ENCODE measurements at places on chromosomes 7 and 10.

GRCh38 chr7:81605493-81605892, 164.4 kb downstream of the HGF start:
- DNase-seq, result no peak

- no peak for DNase-seq
Observed at GRCh38 chr10:79430325-79430905, 15.0 kb downstream of the ZCCHC24 start.

- DNase-seq, result no peak
Observed at GRCh38 chr7:76400248-76400647, 9.2 kb downstream of the SSC4D start.

GRCh38 chr7:12712236-12712635, 24.8 kb downstream of the ARL4A start:
- DNase-seq, result no peak

GRCh38 chr7:66099551-66100407, 14.9 kb upstream of the CRCP start:
- no peak for DNase-seq

- DNase-seq, result no peak
Observed at GRCh38 chr7:117830422-117830954, 42.8 kb downstream of the CTTNBP2 start.

- DNase-seq, result no peak
Observed at GRCh38 chr7:96669812-96670211, 39.8 kb downstream of the SEM1 start.

DNA sequence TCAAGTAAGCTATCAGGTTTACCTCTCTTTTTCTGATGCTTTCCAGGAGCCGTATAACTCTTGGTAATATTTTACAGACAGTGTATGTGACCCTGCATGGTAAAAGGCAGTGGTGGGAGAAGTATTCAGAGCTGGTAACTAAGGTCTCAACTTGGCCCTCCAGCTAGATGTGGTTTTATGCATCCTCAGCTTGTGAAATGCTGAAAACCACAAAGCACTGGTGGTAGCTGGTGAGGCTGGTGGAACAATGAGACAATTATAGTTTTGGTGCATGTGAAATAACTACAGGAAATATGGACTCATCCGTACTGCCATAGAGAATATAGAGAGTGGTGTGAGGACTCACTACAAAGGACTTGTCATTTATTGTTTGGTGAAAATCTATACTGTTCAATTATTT, 383.0 kb upstream of the PCDH15 start:
- no peak for DNase-seq

DNA sequence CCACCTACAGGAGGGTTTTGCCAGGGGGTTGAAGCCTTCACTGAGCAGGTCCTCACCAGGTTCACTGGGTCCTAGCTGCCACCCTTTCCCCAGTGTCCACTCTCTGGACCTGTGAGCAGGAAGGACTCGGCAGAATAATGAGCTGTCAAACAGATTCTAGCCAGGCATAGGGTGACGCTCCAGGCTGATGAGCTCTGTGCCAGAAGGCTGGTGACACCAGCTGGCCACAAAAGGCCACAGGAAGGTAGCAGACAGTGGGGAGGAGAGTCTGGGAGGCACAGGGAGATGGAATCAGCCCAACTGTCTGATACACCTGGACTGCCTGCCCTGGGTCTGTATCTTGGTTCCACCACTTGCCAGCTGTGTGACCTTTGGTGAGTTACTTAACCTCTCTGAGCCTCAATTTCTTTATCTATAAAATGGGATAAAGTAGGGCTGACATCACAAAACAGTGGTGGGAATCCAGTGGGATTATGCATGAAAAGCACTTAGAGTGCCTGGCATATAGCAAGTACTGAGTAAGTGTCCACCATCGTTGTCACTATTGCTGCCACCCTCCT, 26.7 kb upstream of the NDST2 start:
- DNase-seq, result no peak

- no peak for DNase-seq
Observed at GRCh38 chr7:120014925-120015465, 258.0 kb upstream of the KCND2 start.

DNA sequence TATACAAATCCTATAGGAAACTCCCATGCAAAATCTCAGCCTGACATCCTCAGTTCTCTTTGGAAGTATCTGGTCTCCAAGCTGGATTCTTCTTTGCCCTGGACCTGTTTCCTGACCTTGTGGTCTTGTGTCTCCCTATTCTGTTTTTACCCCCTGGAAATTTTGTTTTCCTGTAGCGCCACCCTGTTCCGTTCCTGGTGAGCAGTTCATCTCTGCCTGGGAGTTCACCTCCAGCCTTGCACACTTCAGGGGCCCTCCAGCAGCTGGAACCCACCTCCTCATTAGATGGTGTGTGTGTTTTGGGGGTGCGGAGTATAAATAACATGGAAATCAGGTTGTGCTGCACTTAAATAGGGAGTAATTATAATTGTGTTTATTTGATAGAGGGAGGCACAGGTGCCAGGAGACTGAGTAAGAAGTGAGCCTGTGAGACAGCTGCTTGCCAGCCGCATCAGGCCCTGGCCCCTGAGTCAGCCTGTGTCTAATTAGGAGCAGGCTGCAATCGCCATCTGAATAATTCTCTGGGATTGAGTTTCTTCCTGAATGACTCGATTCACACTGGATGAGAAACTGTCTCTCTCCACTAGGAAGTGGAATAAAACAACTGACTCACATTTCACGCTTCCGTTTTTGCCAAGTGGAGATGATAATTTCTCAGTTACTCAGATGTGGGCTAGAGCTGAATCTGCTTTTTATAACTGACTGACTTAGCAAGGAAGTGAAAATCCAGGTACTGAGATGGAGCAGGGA, 69.4 kb upstream of the HECTD2 start:
- no peak for DNase-seq

DNA sequence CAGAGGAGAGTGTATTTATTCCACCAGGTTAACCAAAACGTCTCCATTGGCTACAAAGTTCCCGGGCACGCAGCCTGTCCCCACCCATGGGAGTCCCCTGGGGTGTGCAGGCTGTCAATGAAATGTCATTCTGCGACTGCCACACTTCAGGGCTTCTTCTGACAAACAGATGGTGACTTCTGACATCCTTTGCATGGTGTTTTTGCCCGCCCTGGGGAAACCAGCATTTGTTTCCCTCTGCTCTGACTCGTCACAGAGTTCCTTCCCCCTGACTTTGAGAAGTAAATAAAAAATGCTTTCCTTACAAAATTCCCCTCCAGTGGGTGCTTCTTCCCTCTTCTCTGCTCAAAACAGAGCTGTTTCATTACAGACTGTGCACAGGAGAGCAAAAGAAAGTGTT, 38.2 kb downstream of the TNS3 start:
- DNase-seq, result no peak

DNA sequence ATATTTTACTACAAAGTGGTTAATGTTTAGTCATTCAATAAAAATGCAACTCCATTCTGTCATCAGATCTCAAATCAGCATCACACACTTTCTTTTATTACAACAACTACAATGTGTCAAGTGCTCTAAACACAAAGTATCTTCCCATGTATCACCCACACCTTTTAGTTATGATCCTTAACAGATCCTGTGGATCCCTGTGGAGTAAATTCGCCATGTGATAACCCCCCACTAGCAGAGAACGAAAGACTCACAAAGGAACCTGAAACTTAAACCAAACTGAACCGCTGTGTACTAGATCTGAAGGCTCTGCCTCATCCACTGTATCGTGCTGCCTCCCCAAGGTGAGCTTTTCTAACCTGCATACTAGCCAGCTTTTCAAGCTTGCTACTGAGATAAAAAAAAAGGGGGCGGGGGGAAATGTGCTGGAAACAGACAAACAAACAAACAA, 1.7 kb downstream of the DPY19L1 start:
- DNase-seq, result peak; percentile 3

- DNase-seq, result no peak
Observed at GRCh38 chr7:143510854-143511592, 33.4 kb downstream of the TAS2R41 start.

DNA sequence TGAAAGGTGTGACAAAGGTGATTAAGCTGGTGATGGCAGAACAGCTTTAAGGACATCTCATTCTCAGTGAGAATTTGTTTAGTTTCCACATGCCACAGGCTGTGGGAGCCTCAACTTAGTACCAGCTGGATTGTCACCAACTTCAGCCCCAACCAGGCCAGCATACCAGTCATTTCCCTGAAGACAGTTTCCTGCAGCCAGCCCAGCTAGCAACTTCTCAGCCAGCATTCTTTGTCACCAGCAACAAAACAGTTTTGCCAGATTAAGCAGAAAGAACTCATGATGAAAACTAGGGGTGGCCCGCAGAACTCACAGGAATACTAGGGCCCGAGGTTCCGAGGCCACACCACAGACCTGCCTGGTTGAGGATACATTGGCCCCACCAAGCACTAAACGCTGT, 68.8 kb upstream of the UNC5B start:
- DNase-seq, result no peak

DNA sequence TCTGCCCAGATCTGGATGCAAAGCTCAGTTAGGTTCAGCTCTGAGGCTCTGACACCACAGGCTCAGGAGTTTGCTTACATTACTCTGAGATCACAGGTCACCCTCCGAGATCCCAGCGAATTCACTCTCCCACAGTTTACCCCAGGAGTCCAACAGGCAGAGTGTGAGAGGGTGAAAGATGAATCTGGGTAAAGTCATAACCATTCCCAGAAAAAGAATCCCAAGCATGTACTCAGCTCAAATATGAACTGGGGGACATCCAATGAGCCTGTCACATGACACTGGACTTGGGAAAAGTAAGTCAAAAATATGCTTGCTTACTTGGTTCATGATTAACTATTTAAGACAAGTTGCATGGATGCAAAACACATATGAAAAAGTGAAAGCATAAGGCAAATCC, 110.3 kb upstream of the ARID5B start:
- no peak for DNase-seq

DNA sequence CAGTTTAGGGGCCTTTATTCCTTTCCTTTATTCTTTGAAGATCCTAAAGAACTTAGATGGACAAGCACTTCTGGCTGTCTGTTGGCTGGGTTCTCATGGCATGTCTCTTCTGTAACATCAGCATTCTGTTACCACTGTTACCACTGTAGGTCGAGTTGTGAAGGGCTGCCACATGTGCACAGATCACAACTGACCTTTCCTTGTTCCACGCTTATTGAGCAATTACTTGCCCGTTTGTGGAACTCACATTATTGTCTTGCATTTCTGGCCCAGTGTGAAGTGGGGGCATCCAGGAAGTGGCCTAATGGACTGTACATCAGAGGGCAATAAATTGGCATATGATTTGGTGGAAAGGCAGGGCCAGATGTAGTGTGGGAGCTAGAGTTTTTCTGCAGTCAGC, 23.7 kb downstream of the GBF1 start:
- DNase-seq, result no peak

DNA sequence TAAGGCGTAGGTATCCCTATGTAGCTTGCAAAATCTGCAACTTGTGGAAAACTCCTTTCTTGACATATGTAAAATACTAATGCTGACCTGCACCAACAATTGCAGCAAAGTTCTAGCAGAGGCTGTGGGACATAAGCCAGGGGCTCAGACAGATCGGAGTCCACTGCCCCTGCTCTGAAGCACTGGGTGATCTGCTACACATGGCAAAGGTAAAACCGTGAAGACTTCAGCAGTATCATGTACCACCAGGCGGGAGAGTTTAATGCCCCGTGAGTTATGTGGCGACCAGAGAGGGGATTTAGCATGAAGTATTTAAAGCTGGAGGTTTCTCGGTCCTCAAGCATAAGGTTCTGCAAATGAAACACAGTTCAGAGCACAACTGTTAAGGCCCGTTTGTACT, 76.4 kb downstream of the ABCC2 start:
- DNase-seq, result no peak
